ENCODE measurements at places on chromosomes 1 and 21.

DNA sequence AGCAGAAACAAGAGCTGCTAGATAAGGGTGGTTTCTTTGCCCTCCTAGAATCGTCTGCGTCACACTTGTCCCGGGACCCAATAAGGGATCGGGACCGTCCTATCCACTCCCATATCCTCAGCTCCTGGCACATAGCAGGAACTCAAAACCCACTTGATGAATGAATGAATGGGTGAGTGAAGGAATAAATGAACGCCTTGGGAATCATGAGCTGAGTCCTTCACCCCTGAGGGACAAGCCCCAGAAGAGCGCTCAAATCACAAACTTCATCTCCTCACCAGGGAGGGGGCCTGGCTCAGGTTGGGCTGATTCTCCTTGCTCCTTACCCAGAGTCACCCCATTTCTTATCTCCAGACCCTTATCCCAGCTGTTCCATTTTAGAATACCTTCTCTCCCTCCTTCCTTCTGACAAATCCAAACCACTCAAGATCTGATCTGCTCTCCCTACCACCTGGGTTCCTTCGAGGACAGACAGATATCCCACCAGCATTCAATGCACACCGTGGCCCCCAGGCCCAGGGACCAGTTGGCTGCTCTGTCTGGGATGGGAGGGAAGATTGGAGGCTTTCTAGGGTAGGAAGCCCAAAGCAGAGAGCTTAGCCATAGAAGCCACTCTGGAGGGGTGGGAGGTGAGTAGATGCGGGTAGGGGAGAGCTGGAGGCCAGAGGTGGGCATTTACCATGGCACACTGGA lies 643 bp upstream of the MOB3C start:
- no peak for DNase-seq

DNA sequence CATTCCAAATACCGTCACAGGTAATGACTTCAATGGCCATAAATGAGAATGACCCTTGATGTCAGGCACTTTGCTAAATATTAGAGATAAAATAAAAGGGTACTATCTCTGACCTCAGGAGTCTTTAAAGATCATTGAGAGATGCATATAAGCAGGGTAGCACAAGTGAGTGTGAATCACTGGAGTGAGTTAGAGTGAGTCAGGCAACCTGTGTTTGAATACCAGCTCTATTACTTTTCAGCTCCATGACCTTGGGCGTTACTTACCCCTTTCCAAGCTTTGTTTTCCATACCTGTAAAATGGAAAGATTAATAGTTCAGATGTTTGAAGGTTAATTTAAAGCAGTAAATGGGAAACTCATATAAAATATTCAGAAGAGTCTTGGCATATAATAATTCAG lies 1058.0 kb upstream of the ADGRL4 start:
- peak; percentile 18 for DNase-seq

DNA sequence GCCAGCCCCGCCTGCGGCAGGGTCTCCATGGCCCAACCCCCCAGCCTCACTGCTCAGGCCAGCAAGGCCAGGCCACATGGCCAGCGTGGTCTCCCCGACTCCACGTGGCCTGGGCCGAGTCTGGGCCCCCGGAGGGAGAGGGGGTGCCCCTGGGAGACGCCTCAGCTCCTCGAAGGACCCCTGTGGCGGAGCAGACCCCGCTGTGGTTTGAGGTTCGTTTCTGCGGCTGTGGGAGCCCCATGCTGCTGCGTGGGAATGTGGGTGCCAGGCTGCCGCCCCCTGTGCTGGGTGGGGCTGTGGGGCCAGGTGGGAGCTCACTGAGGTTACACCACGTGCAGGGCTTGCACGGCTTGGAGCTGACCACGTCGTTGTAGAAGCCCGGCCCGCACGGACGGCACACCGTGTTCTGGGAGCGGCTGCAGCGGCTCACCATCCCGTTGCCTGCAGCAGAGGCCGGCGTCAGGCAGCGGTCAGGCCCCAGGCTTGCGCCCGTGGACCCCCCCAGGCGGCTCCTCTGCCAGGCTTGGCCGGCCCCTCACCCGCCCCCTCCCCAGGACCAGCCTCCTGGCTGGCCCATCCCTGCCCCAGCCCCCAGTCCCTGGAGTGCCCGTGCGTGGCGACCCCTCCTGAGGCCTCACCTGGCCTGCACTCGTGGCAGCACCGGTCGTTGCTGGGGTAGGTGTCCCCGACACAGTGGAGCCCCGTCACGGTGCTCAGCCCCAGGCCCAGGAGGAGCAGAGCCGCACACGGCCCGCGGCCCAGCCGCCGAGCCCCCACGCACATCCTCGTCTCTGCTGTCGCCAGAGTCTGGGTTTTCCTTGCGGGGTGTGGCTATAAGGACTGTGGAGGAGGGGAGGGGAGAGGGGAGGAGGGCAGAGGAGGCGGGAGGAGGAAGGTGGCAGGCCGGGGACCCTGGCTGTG lies at the start of gene TNFRSF4:
Gene TNFRSF4, minus strand, starts transcription at position 809 of the 921 bp plus-strand sequence. Its CDS starts 26 bp downstream, at position 783.
- DNase-seq, result no peak

GRCh38 chr1:192167011-192167410 lies 8.7 kb downstream of the RGS18 start:
- no peak for DNase-seq

GRCh38 chr1:175763797-175764196 lies 20.4 kb upstream of the TNR start:
- DNase-seq, result no peak

DNA sequence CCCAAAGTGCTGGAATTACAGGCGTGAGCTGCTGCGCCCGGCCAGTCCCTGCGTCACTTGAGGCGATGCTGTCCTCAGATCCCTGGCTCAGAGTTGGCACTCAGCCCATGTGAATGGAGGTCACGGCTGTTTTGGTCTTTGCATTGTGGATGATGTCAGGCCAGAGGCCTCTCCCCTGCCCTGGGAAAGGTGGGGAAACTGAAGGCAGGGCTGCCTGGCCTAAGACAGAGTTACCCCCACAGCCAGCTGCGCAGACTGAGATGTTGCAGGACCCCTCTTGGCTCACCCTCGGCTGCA lies 821 bp downstream of the MASP2 start:
- DNase-seq, result no peak

DNA sequence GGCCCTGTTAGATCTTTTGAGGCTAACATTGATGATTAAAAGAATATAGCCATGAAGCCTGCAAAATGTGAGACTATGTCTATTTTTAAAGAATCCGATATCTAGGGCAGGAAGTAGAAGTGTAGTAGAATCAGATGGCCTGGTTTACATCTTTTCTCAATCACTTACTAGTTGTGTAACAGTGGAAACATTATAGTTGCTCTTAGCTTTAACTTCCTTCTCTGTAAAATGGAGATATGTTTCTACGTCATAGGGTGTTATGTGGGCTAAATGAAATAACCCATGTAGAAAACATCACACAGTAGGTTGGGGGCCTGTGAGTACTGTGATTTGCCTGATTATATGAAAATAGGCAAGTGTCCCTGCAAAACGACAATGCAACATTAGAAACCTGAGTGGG lies 4.4 kb upstream of the IGFN1 start:
- no peak for DNase-seq

- no peak for DNase-seq
Measured at GRCh38 chr1:233075915-233076295, 125.5 kb downstream of the NTPCR start.

- no peak for DNase-seq
Measured at GRCh38 chr1:47180603-47181094, 9.2 kb downstream of the PDZK1IP1 start.

Data from fibroblast of skin of right biceps (primary cell).